ENCODE measurements at places on chromosomes 1 and 21.
A peak's percentile ranks its signal among the peaks of the same experiment; 100 is the strongest.

DNA sequence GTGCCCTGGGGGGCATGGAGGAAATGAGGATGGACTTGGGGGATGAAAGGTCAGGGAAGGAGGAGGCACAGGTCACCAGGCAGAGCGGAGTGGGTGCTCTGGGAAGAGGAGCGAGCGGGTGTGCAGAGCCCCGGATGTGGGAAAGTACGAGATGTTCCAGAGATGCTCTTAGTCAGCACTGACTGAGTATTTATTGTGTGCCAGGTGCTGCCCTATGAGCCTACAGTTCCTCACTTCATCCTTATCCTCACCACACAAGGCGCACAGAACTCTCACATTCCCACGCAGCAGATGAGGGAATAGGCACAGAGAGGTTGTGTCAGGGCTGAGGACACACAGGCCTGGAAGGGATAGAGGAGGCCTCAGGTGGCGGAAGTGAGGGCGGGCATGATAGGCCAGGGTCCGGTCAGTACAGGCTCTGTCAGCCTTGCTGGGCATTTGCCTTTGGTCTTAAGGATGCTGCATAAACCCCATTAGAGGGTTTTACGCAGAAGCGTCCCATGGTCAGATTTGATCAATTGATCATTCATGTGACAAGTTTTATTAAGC lies 77.3 kb downstream of the ARHGEF10L start:
- DNase-seq: no peak

DNA sequence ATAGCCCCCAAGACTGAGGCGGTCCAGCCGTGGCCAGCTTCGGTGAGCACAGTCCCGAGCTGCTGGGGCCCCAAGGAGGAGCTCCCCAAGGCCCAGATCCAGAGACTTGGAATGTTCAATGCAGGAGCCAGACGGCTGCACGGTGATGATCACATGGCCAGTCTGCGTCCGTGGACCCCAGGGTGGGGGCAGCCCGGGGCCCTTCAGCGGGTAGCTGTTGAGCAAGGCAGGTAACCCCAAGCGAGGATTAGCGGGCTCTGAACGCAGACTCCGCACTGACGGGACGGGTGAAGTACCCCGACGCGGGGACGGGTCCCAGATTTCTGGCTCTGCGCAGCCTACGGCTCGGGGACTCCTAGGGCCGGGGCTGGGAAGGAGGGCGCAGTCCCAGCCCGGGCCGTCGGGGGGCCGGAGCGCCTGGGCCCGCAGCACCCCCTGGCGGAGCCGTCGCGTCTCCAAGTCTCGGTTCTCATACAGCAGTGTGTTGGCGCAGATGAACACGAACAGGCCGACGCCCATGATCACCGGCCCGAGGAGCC lies 2.7 kb downstream of the TMEM200B start:
- DNase-seq: no peak

- no peak for DNase-seq
Observed at GRCh38 chr1:98398649-98399048, 262.9 kb upstream of the SNX7 start.

- peak; percentile 71 for DNase-seq
Observed at GRCh38 chr1:15259622-15260007, 12.6 kb downstream of the FHAD1 start.

DNA sequence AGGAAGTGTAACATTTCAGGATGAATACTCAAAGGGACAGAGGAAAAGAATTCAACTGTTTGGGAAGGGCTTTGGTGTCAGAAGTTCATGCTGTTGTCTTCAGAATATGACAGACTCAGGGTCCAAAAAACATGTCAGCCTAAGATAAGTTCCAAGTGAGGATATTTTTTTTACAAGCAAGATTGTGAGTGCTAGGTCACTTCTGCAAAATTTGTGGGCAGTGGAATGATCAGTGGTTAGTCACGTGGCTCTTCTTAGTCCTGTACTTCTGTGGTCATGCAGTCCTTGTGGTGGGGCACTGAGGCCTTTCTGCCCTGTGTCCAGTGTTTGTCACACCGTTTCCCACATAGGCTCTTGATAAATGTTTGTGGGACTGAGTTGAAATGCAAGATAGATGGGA lies 5.2 kb downstream of the RGL1 start:
- DNase-seq: no peak

DNA sequence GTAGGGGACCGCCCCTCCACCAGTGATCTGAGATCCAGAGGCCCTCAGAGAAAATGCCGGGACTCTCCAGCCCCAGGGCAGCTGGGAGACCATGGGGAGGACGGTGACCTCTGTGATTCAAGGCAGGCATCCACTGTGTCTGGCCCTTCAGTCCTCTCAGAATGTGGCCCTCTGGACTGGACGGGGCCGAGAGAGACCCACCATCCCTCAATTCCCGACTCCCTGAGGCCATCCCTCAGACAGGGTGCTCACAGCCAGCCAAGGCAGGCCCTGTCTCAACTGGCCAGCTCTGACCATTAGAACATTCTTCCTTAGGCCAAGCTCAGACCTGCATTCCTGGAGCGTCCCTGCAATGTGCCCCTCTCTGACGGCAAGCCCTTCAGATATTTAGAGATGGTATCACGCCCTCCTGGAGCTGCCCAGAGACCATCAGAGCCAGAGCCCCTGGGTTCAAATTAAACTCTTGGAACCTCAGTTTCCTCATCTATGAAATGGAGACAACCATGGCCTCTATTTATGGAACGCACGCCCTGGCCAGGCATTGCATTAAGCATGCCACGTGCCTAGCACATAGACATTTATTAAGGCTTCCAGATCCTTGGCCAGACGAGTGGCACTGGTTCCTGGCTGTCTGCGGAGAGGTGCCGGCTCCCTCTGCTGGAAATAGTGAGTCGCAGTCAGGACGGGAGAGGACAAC lies 9.6 kb upstream of the EPS8L3 start:
- DNase-seq: no peak
